ENCODE measurements at places on chromosomes 11 and 22.

GRCh38 chr11:17598700-17599459 lies 51.8 kb downstream of the OTOG start:
- peak; percentile 48 for DNase-seq

- DNase-seq, result no peak
Measured at GRCh38 chr11:43515090-43515489, 156.4 kb downstream of the TTC17 start.

GRCh38 chr11:89660234-89660633 lies 49.9 kb upstream of the TRIM77 start:
- no peak for DNase-seq

GRCh38 chr11:102545701-102546100 lies 15.2 kb upstream of the MMP7 start:
- DNase-seq, result no peak

All from HT1080 (cell line).